SJSA1 (cell line): ENCODE measurements at places on chromosomes 6 and 20.

GRCh38 chr20:19986419-19986818, 30.7 kb upstream of the NAA20 start:
- DNase-seq = peak; percentile 53

DNA sequence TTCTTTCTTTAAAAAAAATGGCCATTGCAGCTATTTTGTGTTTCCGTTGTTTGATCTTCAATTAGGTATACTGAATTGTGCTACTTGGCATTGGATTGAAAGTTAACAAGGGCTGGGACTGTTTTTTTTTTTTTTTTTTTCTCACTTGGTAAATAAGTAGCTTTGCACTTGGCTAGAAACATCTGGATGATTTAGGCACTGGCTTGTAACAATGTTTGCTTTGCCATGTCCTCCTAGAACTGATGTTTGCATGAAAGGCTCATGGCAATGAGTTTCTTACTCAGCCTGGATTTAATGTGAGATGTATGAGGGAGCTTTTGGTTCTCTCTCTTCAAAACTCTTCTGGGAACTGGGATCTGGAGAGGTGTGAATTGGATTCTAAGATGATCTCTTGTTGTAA, 414.1 kb downstream of the CDH26 start:
- DNase-seq = no peak

GRCh38 chr20:50777373-50777772, 17.5 kb upstream of the BCAS4 start:
- no peak for DNase-seq

DNA sequence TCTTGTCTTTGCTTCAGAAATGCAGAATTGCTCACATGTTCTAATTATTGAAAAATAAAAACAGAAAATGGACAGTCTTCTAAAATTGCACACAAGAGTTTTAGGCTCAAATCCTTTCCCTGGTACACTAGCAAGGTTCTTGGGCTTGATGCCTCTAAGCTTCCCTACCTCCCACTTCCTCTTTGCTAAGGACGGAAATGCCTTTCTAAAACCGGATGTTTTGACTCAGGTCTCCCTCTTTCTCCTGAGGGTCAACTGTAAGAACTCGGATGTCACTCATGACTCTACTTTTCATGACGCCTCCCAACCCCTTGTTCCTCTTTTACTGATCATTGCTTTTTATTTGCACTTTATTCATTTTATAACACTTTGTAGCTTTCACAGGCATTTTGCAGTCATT, 613.5 kb downstream of the C6orf118 start:
- no peak for DNase-seq

DNA sequence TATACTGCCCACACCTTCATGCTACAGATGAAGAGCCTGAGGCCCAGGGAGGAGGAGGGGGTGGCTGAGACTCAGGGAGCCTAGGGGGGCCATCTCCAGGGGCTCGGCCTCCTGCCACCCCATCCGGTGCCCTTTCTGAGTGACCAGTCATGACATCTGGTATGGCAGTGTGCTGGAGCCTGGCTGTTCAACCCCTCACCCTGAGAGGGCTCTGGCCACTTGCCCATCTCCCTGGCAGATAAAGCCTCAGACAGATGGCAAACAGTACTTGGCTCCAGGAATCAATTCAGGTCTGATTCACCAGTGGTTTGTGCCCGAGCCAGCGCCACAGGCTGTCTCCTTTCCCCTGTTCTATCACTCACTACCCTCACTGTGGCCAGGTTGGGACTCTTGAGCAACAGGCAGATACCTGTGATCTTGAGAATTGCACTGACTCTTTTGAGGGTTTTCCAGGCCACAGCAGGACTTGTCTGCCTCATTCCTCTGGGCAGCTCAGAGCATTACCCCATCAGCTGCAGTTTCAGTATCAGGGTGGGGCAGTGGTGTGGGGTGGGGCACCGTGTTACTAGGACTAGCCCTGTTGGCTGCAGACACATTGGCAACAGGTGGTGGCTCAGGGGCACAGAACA, 22.8 kb downstream of the SRSF3 start:
- no peak for DNase-seq

DNA sequence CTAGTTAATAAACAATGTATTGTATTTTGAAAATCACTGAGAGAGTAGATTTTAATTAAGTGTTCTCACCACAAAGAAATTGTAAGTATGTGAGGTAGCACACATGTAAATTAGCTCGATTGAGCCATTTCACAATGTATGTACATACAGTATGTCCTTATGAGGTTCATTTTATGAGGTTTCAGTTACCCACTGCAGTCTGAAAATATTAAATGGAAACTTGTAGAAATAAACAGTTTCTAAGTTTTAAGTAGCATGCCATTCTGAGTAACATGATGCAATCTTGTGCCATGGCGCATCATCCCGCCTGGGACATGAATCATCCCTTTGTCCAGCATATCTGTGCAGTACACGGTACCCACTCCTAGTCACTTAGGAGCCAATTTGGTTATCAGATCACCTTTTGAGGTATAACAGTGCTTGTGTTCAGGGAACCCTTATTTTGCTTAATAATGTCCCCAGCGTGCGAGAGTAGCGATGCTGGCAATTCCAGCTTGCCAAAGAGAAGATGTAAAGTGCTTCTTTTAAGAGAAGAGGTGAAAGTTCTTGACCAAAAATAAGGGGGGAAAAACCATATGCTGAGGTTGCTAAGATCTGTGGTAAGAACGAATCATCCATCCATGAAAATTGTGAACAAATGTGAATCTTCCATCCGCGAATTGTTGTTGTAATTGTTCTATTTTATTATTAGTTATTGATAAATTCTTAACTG, 64.7 kb downstream of the KCNS1 start:
- DNase-seq = peak; percentile 76

DNA sequence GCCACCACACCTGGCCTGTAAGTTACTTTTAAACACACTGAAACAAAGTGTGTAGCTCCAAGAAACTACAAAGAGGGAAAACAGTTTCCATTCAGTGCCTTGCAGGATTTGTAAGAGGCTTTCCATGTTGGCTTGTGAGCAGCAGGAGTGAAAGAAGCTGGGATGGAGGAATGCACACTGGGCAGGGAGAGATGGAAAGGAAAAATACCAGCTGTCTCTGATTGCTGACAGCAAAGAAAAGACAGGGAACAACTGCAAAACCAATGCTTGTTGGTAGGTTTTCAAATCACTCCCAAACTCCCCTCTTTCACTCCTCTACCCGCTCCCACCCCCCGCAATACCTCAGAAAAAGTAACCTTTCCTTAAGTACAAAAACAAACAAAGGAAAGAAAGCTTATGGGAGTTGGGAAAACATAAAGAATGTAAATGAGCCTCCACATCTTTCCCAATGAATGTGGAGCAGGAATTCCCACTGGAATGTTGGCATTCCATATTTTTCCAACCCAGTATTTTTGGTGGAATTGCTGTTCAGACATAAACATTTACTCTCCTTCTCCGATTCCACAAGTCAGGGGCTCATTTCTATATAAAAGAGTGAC, 166.1 kb downstream of the THBS2 start:
- peak; percentile 52 for DNase-seq

GRCh38 chr6:21883595-21884328, 290.2 kb downstream of the SOX4 start:
- no peak for DNase-seq

DNA sequence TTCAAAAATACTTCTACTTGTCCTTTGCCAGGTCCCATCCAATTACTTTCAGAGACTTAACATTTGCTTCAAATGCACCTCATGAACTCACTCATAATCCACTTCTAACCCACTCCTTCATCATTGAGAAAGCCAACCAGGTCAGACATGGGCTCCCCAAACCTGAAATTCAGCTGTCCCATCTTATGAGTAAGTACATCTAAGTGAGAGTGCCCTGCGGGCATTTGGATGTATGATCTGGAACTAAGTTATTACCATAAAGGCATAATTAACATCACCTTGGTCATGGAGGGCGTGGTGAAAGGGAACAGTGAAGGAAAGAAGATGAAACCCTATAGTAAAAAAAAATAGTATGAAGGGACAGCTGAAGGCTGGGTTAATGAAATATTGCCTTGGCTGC, 896.8 kb downstream of the C6orf118 start:
- DNase-seq = no peak

GRCh38 chr20:40486297-40486696, 202.7 kb downstream of the MAFB start:
- no peak for DNase-seq

DNA sequence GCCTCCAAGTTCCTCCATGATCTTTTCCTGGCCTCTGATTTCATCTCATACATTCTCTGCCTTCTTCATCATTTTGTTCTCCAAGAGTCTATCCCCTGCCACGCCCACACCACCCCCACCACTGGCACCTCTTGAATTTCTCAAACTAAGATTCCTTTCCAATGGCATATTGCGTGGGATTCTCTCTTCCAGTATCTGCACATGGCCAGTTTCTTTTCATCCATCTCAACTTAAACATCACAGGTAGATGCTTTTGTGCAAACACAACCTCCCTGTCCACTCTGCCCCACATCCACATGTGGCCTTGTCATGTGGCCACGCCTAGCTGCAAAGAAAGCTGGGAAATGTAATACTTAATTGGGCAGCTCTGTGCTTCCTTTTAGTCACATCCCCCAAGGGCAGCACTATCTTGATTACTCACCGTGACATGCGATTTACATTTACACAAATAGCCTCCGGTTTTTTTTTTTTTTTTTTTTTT, 33.4 kb upstream of the ZMYND8 start:
- DNase-seq = no peak

- peak; percentile 62 for DNase-seq
Observed at GRCh38 chr6:17281497-17282481, 628 bp downstream of the RBM24 start.

- DNase-seq = peak; percentile 55
Observed at GRCh38 chr20:41428285-41428684, 61.7 kb upstream of the EMILIN3 start.

DNA sequence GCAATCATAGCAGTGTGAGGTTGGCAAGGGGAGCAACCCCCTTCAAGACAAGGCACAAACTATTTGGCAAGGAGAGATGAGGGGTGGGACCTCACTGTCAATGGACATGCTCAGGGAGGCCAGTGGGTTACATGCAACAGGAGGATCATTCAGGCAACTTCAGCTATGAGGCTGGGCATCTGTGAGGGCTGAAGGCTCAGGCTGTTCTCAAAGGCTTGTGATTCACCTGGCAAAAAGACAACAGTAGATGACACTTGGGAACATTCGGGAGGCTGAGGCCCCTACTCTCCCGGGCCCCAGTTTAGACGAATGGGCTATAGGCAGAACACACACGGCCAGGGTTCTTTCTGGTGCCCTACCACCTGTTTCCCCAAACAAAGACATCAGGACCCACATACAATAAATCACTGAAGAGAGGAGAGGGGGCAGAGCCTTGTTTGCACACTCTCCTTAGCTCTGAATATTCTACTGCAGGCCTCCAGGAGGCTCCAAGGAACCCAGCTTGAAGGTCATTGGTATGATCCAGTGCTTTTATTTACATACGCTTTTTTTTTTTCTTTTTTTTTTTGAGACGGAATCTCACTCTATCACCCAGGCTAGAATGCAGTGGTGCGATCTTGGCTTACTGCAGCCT, 7.9 kb downstream of the TUBB start:
- no peak for DNase-seq

DNA sequence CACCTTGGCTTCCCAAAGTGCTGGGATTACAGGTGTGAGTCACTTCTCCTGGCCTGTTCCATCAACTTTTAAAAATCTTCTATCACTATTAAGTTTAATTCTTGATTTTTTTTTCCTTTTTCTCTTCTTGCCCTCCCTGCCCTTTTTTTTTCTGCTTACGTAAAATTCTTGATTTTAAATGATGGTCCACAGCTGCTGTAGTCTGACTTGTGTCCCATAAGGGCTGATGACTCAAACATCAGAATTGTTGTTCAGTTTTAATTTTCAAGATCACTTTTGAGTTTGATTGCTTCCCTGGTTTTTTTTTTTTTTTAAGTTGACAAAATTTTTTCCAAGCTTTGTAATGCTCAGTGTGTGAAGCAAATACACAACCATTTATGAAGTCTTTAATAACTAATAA, 61.9 kb downstream of the CBFA2T2 start:
- no peak for DNase-seq

DNA sequence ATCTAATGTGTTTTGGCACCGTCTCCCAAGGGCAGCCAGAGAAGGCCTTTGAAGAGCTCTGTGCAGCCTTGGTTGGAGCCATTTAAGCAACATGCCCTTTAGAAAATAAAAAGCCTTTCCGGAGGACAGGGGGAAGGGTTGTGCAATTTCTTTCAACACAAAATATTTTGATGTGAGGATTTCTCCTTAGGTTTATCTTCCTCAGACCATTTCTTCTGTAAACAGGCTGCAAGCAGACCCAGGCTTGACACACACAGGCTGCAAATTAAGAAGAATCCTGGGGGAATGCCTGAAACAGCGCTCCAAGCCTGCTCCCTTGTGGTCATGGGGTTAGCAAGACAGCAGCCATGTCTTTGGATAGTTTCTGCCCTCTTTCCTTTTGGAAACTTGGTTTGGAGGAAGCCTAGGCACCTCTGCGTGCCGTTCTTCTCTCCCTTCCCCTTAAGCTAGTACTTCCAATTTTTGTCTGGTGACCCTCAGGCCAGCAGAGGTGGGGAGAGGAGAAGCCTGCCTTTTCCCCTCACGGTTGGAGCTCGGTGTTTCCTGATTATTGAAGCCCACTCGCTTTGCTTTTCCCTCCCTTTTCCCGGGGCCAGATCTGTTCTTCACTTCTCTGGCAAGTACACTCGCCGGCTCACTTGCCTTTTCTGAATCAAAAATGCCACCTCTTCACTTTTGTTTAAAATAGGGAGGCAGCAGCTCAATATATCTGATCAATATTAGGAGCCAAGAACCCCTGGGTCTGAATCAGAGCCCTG, 39.6 kb upstream of the NOX3 start:
- DNase-seq = peak; percentile 57

- DNase-seq = no peak
Observed at GRCh38 chr6:73832313-73832712, 136.3 kb downstream of the CD109 start.

DNA sequence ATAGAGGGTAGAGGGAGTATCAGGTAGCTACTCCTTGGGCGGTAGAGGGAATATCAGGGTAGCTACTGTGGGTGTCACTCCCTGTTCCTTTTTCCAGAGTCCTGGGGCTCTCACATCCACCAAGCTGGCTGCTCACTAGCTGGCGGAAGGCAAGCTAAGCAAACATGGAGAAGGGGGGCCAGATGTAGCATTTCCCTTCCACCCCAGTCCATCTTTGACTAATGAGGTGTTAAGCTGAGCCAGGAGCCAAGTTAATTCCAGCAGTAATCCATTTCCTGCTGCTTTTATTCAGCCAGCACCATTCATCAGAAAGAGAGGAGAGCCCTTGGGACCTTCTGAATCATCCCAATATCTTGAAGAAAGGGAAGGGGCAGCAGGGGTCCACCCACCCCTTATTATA, 330.0 kb downstream of the ZFAND3 start:
- DNase-seq = no peak

DNA sequence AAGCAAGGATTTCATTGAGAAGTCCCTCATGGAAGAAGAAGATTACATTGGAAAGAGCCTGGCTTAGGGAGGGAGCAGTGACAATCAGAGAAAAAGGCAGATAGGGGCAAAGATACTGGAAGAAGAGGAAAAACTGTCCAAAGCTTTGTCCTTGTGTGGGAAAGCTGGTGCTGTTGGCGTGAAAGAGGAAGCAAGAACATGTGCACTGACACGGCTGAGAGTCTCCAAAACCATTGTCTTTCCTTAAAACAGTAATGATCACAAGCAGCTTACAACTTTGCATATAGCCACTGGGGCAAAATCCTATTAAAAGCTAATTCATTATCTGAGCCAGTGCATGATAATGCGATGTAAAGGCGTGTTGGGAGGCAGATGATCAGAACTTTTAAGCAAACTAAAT, 85.1 kb upstream of the ESR1 start:
- DNase-seq = no peak

- DNase-seq = no peak
Observed at GRCh38 chr20:24146231-24146634, 157.7 kb upstream of the GGTLC1 start.
